ENCODE measurements at places on chromosomes 11 and 22. TPM values are rescaled to one million over a fixed set of nuclear protein-coding genes. Genes with fewer than 3 reads are reported as not detected.

Gene PGA5
- not detected for total RNA-seq

Gene DUSP8
- total RNA-seq, result 0.07 TPM

Gene MSANTD4
- total RNA-seq, result 0.06 TPM

Gene IFITM10
- total RNA-seq, result 0.47 TPM

Gene C11orf91
- 0.11 TPM for total RNA-seq

- no peak for DNase-seq
Measured at GRCh38 chr11:16812274-16812673, 73.8 kb downstream of the C11orf58 start.

DNA sequence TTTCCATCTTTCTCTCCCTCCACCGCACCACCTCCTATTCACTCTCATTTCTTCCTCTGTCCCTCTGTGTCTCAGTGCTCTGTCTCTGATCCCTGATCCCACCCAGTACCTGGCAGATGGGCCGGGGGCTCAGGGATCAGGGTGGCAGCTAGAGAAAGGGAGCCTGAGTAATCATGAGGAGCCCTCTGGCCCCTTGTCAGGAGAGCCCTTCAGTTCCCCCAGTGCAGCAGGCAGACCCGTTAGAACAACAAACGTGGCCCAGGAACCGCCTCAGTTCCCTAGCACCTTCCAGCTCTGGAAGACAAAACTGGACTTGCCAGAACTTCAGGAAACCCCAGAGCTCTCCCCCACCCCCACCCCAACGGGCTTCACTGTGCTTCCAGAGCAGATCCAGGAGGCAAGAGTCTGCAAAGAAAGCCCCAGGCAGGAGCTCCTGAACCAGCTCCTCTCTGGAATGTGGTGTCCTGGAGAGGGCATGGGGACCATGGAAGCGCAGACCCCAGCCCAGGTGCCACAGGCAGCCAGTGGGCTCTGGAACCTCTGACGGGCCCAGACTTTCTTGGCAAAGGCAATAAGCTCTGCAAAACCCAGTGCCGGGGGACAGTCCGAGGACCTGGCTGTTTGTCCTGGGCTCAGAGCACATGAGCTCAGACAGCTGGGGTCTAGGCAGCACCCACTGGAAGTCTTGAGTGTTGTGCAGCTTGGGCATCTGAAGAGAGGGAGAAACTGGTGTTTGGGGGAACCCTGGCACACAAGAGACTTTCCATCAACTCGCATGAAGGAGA is 43.2 kb downstream of the LMO1 start:
- no peak for DNase-seq

DNA sequence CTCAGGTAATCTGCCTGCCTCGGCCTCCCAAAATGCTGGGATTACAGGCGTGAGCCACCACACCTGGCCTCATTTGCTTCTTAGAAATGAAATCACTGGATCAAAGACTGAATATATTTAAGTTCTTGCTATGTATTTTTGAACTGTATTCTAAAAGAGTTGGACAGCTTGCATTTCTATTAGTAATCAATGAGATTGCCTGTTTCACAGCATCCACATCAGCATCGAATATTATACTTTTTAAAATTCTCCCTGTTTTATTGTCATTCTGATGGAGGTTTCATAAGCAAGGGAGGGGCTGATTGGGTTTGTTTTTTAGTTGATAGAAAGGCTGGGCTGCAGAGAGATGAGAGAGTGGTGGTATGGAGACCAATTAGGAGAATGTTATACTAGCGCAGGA is 68.7 kb upstream of the CREB3L1 start:
- DNase-seq, result no peak

- peak; percentile 99 for DNase-seq
Measured at GRCh38 chr11:113546757-113547507, 71.7 kb upstream of the DRD2 start.

Data from HT1080 (cell line).